Aorta (tissue), 5 donors: ENCODE measurements at places on chromosomes 6 and 20. TPM values are rescaled to one million over a fixed set of nuclear protein-coding genes. Genes with fewer than 3 reads are reported as not detected.

LTB gene
- 3.6 TPM for total RNA-seq

OOEP gene
- 0.39 TPM for total RNA-seq

SPATS1 gene
- not detected for total RNA-seq

HRH3 gene
- not detected for total RNA-seq

- H3K27me3 ChIP-seq: no peaks in the 10 kb centered on the region
- H3K27ac ChIP-seq: no peak overlapping the region
- no peak for DNase-seq
- no peak overlapping the region for H3K4me3 ChIP-seq
- H3K36me3 ChIP-seq: no peaks in the 10 kb centered on the region
These were observed 376.0 kb upstream of the HS3ST5 start for GRCh38 chr6:114718716-114719270.

DNA sequence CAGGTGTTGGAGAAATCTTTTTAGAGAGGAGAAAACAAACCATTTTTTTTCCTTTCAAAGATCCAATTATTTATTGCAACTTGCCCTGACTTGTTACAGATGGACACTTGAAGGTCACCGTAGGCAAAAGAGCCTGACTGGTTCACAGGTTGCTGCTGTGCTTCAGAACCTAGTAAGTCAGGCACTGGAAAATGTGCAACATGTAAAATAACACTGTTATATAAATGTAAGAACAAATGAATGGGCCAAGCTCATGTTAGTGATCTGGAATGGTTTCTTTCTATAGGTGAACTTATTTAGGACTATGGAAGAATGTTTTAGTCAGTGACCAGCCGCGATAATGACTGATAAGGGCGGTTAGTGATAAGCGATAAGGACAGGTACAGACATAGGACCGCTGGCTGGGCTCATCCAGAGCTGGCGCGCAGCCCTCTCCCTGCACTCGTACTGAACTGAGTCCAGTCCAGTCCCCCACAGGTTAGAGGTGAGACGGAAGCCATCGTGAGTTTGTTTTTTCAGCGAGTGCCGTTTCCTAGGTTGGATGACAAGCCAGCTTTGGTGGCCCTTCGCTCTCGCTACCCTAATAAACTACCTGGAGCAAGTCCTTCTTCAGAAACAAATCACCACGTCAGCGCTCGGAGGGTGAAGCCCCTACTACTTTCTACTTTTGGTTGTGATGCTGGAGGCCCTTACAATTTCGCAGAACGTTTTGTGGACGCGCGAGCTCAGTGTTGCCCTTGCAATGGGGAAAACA is 94.4 kb upstream of the PRDM1 start:
- no peak for DNase-seq
- H3K27me3 ChIP-seq: no peaks in the 10 kb centered on the region
- H3K27ac ChIP-seq: no peak overlapping the region
- H3K36me3 ChIP-seq: no peaks in the 10 kb centered on the region
- H3K4me1 ChIP-seq: no peaks in the 10 kb centered on the region

GRCh38 chr20:43827940-43828562 is 86.6 kb upstream of the TOX2 start:
- DNase-seq: no peak
- H3K4me1 ChIP-seq: no peaks in the 10 kb centered on the region
- H3K4me3 ChIP-seq: no peak overlapping the region
- no peaks in the 10 kb centered on the region for H3K36me3 ChIP-seq
- no peak overlapping the region for H3K27ac ChIP-seq

DNA sequence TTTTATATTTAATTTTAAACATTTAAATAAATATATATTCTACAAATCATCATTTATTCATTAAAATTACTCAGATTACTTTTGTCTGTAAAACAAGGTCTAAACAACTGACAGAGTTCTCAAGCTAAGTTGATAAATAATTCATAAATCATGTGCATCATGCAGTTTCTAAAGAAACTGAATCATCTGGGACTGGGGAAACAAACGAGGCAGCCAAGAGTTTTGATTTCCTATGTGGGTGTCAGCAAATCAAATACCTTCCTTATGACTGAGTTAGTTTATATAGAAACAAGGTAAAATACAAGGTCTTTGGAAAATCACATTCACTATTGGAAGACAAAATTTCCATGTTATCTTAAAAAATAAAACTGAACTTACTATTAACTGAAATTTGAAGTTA is 149.9 kb upstream of the BEND6 start:
- no peak for DNase-seq
- peaks cover 3% of the 10 kb centered on the region for H3K4me1 ChIP-seq
- H3K27ac ChIP-seq: no peak overlapping the region
- H3K27me3 ChIP-seq: no peaks in the 10 kb centered on the region
- no peak overlapping the region for H3K4me3 ChIP-seq

DNA sequence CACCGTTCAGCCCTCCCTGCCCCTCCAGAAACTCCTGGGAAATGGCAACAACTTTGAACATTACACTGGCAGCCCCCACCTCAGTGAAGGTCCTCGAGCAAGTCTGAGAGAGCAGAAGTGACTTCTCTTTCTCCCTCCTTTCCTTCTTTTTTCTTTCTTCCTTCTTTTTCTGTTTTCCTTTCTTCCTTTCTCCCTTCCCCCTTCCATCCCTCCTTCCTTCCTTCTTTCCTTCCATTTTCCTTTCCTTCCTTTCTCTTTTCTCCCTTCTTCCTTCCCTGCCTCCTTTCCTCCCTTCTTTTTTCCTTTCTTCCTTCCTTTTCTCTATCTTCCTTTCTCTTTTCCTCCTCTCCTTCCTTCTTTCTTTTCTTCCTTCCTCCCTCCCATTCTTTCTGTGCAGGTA is 162.7 kb downstream of the UNC5CL start:
- no peak for DNase-seq
- no peaks in the 10 kb centered on the region for H3K4me1 ChIP-seq
- no peaks in the 10 kb centered on the region for H3K36me3 ChIP-seq
- no peak overlapping the region for H3K27ac ChIP-seq
- H3K27me3 ChIP-seq: no peaks in the 10 kb centered on the region

GRCh38 chr20:36439040-36439730 is 102.1 kb upstream of the MYL9 start:
- H3K4me1 ChIP-seq: no peaks in the 10 kb centered on the region
- H3K27ac ChIP-seq: no peak overlapping the region
- H3K4me3 ChIP-seq: no peak overlapping the region
- H3K27me3 ChIP-seq: no peaks in the 10 kb centered on the region
- DNase-seq: peak; percentile 75

- no peak for DNase-seq
- H3K4me1 ChIP-seq: no peaks in the 10 kb centered on the region
- H3K27ac ChIP-seq: no peak overlapping the region
- no peaks in the 10 kb centered on the region for H3K36me3 ChIP-seq
- H3K27me3 ChIP-seq: no peaks in the 10 kb centered on the region
- no peak overlapping the region for H3K4me3 ChIP-seq
These were observed 215.7 kb downstream of the SLC35F1 start for GRCh38 chr6:118122801-118123200.

DNA sequence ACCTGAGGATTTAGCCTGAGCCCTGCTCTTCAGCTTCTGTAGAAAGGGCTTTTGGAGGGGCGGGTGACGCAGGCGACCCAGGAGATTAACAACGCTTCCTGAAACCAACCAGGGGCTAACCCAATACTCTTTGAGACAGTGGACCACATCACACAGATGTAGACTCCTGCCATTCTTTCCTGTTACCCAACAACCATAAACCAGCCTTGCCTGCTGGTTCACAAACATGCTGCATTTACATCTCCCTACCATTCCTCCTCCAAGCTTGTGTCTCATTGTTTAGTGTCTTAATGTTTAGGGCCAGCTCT is 28.3 kb downstream of the PPP1R16B start:
- no peak for DNase-seq
- no peaks in the 10 kb centered on the region for H3K4me1 ChIP-seq
- no peaks in the 10 kb centered on the region for H3K36me3 ChIP-seq
- no peak overlapping the region for H3K4me3 ChIP-seq

DNA sequence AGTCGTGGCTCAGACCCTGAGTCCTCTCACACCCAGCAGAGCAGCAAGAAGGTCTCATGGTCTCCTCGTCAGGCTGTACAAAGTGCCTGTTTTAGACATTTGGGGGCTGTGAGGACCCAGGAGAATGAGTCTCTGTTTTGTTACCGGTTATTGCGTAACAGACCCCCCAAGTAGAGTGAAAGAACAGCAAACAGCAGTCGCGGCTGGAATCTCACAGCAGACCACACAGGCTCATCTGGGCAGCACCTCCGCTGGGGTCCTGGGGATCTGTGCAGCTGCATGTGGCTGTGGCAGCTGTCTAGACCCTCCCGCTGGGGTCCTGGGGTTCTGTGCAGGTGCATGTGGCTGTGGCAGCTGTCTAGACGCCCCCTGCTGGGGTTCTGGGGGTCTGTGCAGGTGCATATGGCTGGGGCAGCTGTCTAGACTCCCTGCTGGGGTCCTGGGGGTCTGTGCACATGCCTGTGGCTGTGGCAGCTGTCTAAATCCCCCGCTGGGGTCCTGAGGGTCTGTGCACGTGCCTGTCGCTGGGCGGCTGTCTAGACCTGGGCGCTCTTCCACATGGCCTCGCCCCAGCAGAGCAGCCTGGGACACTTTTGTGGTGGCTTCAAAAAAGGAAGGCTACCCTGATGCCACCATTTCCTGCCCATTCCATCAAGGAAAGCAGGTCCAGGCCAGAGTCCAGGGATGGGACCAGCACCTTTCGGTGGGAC is 24.7 kb downstream of the ENTPD6 start:
- H3K27me3 ChIP-seq: no peaks in the 10 kb centered on the region
- H3K4me3 ChIP-seq: no peak overlapping the region
- H3K36me3 ChIP-seq: peaks cover 4% of the 10 kb centered on the region
- H3K27ac ChIP-seq: no peak overlapping the region

DNA sequence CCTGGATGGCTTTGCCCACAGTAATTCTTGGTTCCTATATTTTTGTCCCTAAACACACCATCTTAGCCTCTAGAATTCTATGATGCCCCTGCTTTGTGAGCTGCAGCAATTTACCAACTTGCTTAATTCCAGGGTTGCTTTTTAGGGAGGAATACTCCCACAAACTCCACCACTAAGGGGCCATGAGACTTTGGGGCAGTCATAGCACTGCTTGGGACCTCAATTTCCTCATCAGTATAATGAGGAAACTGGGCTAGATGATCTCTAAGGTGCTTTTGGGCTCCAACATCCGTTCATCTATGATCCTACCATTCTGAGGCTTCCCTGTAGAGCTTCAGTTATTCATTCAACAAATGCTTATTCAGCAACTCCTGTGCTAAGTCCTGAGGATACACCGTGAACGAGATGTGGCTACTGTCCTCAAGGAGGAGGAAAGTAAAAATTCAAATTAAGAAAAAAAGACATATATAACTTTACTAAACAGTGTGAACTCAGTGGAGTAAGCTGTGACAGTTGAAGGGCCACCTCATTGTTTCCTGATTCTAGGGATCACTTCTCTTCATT is 75.3 kb downstream of the PRDM1 start:
- no peak for DNase-seq
- no peaks in the 10 kb centered on the region for H3K36me3 ChIP-seq
- no peaks in the 10 kb centered on the region for H3K4me1 ChIP-seq
- H3K4me3 ChIP-seq: no peak overlapping the region
- H3K27me3 ChIP-seq: no peaks in the 10 kb centered on the region

DNA sequence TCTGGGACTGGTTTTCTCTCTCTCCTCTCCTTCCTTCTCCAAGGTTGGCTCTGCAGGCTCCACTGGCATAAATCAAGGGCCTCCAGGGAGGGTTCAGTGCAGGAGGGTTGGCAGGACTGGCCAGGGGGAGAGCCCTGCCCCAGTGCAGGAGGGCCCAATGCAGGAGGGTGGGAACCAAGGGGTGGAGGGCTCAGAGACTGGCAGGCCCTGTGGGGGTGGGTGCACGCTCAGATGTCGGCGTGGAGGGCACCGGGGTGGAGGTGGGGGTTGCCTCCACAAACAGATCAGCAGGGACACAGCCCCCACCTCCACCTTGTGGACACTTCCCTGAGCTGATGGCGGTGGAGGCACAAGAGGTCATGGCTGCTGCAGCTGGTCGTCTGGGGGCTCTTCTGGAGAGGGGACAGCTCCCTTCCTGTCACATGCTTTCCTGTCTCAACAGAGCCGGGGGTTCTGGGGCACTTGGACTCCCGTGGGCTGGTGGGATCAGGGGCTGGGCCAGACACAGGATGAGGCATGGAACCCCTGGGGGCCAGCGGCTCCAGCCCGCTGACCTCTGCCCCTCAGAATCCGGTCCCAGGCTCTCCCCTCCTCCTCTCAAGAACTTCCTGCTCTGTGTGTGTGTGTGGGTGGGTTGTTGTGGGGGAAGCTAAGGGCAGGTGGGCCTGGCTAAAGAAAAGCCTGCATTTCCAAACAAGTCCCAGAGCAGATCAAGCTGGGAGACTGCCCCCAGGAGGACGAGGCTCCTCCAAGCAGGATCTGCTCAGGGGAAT is 2.7 kb upstream of the ABHD16B start:
- H3K27ac ChIP-seq: no peak overlapping the region
- H3K4me1 ChIP-seq: no peaks in the 10 kb centered on the region
- H3K36me3 ChIP-seq: no peaks in the 10 kb centered on the region
- no peak for DNase-seq
- no peak overlapping the region for H3K4me3 ChIP-seq

- H3K27me3 ChIP-seq: no peaks in the 10 kb centered on the region
- H3K4me3 ChIP-seq: no peak overlapping the region
- H3K27ac ChIP-seq: no peak overlapping the region
These were observed 3.7 kb upstream of the MCM3 start for GRCh38 chr6:52288216-52288615.

DNA sequence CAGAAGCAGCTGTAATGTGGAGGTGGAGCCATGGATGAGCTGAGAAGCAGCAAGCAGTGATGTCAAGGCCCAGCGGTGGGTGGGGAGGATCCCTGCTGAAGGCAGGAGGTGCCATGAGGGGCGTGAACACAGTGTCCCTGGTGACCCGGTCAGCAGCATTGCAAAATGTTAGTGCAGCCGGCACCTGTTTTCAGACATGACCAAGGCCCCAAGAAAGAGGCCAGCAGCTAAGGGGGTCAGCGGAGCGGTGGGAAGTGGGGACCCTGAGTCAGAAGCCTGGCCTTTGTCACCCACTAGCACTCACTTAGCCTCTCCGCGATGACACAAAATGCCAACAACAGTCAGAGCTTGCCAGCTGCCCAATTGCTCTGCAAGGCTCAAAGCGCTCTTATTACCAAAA is 51.9 kb downstream of the TMEM242 start:
- peak overlapping the region; percentile 18 for H3K27ac ChIP-seq
- H3K4me1 ChIP-seq: no peaks in the 10 kb centered on the region
- H3K27me3 ChIP-seq: no peaks in the 10 kb centered on the region
- DNase-seq: no peak

DNA sequence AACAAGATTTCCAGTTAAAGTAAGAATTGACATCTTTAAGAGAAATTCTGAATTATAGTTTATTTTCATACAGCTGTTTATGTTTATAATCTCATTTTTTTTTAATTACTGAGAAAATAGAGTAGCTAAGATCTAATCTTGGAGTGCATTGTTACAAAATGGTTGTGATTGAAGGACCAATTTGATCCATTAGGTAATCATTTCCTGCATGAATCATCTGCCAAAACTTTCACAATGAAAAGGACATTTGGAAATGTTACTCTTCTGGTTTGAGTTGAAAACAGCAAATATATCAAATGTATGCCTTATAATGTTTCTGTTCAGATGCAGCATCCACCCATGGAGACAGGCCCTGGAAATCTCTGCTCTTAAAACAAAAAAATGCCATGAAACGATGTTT is 19.0 kb downstream of the TUBB2A start:
- H3K4me1 ChIP-seq: no peaks in the 10 kb centered on the region
- H3K36me3 ChIP-seq: peaks cover 2% of the 10 kb centered on the region
- DNase-seq: no peak
- H3K27me3 ChIP-seq: no peaks in the 10 kb centered on the region
- H3K27ac ChIP-seq: no peak overlapping the region
